ENCODE measurements at places on chromosomes 4 and X. TPM values are rescaled to one million over a fixed set of nuclear protein-coding genes. Genes with fewer than 3 reads are reported as not detected.

DNA sequence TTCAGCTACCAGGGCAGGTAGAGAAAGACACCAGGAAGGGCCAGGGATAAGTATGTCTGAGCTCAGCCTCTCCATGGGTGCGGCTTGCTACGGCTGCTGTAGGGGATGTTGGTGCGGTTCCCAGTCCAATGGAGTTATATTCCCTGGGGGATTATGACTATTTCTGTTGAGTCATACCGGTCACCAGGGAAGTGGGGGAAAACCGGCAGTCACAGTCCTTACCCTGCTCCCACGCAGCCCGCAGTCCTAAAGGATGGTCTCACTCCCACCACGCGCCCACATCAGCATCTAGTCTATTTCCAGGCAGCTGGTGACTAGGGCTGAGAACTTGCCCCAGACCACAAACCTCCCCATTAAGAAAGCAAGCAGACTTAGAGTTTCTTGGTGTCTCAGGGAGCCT is 191.6 kb downstream of the VEGFC start:
- no peaks in the 10 kb centered on the region for H3K27me3 ChIP-seq
- no peak overlapping the region for H3K27ac ChIP-seq
- no peaks in the 10 kb centered on the region for H3K36me3 ChIP-seq
- no peaks in the 10 kb centered on the region for H3K4me1 ChIP-seq

DNA sequence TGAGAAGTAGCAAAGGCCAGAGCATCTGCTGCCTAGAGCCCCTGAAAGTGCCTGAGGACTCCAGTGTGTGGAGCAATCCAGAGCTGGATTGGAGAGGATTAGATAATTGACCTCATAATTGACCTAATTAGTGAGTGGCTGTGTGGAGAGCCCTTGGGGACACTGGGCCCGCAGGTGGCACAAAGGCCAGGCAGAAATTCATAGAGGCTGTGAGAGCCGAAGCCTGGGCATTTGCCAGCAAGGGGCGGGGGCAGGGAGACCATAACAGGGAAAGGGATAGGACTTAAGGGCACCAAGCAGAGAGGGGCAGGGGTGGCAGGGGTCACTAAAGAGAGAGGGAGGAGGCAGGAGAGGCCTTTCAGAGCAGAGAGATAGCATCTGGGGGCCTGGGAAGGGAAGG is 45.3 kb downstream of the EFNB1 start:
- H3K27me3 ChIP-seq, result no peaks in the 10 kb centered on the region
- no peaks in the 10 kb centered on the region for H3K36me3 ChIP-seq
- H3K4me3 ChIP-seq, result no peak overlapping the region
- H3K27ac ChIP-seq, result no peak overlapping the region
- no peak for DNase-seq

DNA sequence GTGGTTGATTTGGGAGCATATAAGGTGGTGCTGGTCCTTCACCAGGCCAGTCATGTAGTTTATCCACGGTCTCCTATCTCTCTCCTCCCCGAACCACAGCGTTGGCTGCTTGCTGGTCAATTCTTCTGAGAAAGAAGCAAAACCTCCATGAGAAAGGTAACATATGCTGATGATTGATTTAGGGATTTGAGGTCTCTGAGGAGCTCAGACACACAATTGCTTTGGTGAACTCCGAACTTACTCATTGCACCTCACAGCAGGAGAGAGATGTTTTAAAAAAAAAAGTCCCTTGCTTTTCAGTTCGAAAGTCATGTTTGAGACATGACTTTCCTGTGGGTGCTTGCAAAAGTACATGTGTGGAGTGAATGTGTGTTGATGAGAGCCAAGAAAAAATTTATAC is 100.2 kb downstream of the TSPAN7 start:
- H3K27ac ChIP-seq, result no peak overlapping the region

- no peaks in the 10 kb centered on the region for H3K4me1 ChIP-seq
- H3K27ac ChIP-seq, result no peak overlapping the region
- no peaks in the 10 kb centered on the region for H3K27me3 ChIP-seq
These were observed 367.4 kb upstream of the ARX start for GRCh38 chrX:25383196-25383595.

- no peak overlapping the region for H3K27ac ChIP-seq
- no peak for DNase-seq
- H3K27me3 ChIP-seq, result no peaks in the 10 kb centered on the region
- no peaks in the 10 kb centered on the region for H3K36me3 ChIP-seq
These were observed 117.6 kb downstream of the STK32B start for GRCh38 chr4:5168891-5169290.

GRCh38 chrX:71195964-71196649 is 26.9 kb upstream of the GJB1 start:
- H3K27me3 ChIP-seq, result no peaks in the 10 kb centered on the region
- no peaks in the 10 kb centered on the region for H3K4me1 ChIP-seq
- H3K27ac ChIP-seq, result no peak overlapping the region
- no peaks in the 10 kb centered on the region for H3K36me3 ChIP-seq
- DNase-seq, result no peak

GRCh38 chr4:147560625-147561024 is 56.6 kb upstream of the TMEM184C start:
- no peak overlapping the region for H3K4me3 ChIP-seq
- H3K27ac ChIP-seq, result no peak overlapping the region
- no peaks in the 10 kb centered on the region for H3K36me3 ChIP-seq
- no peaks in the 10 kb centered on the region for H3K27me3 ChIP-seq
- H3K4me1 ChIP-seq, result no peaks in the 10 kb centered on the region
- DNase-seq, result no peak

DNA sequence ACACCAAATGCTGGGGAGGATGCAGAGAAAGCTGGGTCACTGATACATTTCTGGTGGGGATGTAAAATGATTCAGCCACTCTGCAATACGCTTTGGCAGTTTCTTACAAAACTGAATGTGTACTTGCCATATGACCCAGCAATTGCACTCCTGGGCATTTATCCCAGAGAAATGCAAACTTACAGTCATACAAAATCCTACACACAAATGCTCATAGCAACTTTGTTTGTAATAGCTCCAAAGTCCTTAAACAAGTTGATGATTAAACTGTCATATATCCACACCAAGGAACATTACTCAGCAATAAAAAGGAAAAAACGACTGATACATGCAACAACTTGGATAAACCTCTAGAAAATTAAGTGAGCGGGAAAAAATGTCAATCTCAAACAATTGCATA is 12.3 kb downstream of the MID1 start:
- no peak for DNase-seq
- H3K36me3 ChIP-seq, result no peaks in the 10 kb centered on the region
- no peaks in the 10 kb centered on the region for H3K4me1 ChIP-seq

GRCh38 chr4:38954727-38955126 is 77.5 kb downstream of the TMEM156 start:
- H3K4me1 ChIP-seq, result peaks cover 3% of the 10 kb centered on the region
- H3K36me3 ChIP-seq, result no peaks in the 10 kb centered on the region
- no peak for DNase-seq
- no peak overlapping the region for H3K4me3 ChIP-seq
- H3K27me3 ChIP-seq, result no peaks in the 10 kb centered on the region

- no peak overlapping the region for H3K27ac ChIP-seq
- no peak overlapping the region for H3K4me3 ChIP-seq
- no peak for DNase-seq
- H3K36me3 ChIP-seq, result no peaks in the 10 kb centered on the region
- H3K27me3 ChIP-seq, result no peaks in the 10 kb centered on the region
These were observed 7.0 kb downstream of the CD38 start for GRCh38 chr4:15784959-15785634.

GRCh38 chr4:162793571-162793970 is 373.1 kb downstream of the NAF1 start:
- no peaks in the 10 kb centered on the region for H3K36me3 ChIP-seq
- H3K4me3 ChIP-seq, result no peak overlapping the region
- H3K4me1 ChIP-seq, result no peaks in the 10 kb centered on the region
- no peak overlapping the region for H3K27ac ChIP-seq
- no peaks in the 10 kb centered on the region for H3K27me3 ChIP-seq
- DNase-seq, result no peak

- DNase-seq, result no peak
- H3K4me1 ChIP-seq, result peaks cover 12% of the 10 kb centered on the region
- no peaks in the 10 kb centered on the region for H3K36me3 ChIP-seq
- H3K27me3 ChIP-seq, result no peaks in the 10 kb centered on the region
These were observed 42.1 kb downstream of the ERVMER34-1 start for GRCh38 chr4:52709155-52709554.

DNA sequence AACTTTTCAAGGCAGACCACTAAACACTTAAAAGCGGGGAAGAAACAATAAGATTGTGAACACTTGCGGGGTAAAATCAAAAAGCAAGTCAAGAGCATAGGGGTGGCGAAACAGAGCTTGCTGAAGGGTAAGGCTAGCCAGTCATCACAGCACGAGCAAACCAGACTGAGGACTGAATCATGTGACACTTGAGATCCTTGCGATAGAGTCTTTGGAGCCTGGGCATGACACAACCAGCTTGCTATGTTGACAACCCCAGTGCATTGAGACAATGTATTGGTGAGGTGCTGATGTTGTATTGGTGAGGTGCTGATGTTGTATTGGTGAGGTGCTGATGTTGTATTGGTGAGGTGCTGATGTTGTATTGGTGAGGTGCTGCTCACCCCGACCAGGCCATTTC is 72.3 kb downstream of the SLIT2 start:
- H3K27me3 ChIP-seq, result no peaks in the 10 kb centered on the region
- peak overlapping the region; percentile 27 for H3K27ac ChIP-seq
- no peaks in the 10 kb centered on the region for H3K36me3 ChIP-seq
- H3K4me3 ChIP-seq, result no peak overlapping the region

DNA sequence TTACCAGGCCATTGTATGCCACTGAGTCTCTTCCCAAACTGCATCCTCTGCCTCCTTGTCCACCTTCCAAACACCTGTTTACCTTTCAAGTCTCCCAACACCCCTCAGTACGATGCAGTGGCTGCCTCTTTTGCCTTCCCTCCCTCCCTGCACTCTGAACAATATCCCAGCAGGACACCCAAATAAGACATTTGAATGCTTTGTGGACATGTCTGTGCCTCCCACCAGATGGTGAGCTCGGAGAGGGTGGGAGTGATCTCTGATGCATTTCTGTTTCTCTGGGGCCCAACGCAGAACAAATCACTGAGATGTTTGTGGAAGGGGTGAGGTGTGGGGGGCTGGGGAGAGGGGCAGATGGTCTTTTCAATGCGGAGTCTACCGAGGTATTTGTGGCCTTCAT is 33.4 kb downstream of the PJA1 start:
- no peak overlapping the region for H3K4me3 ChIP-seq
- H3K4me1 ChIP-seq, result no peaks in the 10 kb centered on the region
- H3K36me3 ChIP-seq, result no peaks in the 10 kb centered on the region
- DNase-seq, result no peak

DNA sequence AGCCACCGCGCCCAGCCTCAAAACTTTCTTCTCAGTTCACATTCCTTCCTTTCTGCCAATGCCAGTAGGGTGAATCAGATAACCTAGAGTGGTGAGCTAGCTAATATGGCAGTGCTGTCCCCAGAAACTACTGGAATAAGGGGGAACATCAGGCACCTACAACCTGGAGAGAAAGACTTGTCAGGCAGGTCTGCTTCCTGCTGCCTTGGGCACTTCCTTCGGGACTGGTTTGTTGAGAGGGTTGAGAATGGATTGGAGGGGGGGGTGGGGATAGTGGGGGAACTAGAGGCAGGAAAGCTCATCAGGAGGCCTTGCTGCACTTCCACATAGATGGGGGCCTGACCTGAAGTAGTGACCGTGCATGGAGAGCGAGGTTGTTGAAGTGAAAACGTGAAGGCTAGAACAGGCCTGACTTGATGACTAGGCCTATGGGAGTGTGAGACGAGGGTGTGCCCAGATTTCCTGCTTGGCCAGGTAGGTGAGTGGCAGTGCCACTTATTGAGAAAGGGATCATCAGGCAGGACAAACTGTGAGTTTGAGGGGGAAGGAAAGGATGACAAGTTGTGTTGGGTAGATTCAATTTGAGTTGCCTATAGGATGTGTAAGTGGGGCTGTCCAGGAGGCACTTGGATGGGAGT is 33.4 kb downstream of the SLC25A5 start:
- no peak overlapping the region for H3K27ac ChIP-seq
- H3K4me3 ChIP-seq, result no peak overlapping the region
- H3K4me1 ChIP-seq, result no peaks in the 10 kb centered on the region
- no peaks in the 10 kb centered on the region for H3K36me3 ChIP-seq

- H3K27ac ChIP-seq, result no peak overlapping the region
- H3K27me3 ChIP-seq, result no peaks in the 10 kb centered on the region
- no peaks in the 10 kb centered on the region for H3K36me3 ChIP-seq
- no peak for DNase-seq
- H3K4me3 ChIP-seq, result no peak overlapping the region
These were observed 305.5 kb upstream of the EMCN start for GRCh38 chr4:100823066-100823992.

GRCh38 chr4:28388471-28388870 is 1527.8 kb downstream of the STIM2 start:
- no peak overlapping the region for H3K27ac ChIP-seq
- no peaks in the 10 kb centered on the region for H3K4me1 ChIP-seq
- no peaks in the 10 kb centered on the region for H3K27me3 ChIP-seq
- no peaks in the 10 kb centered on the region for H3K36me3 ChIP-seq
- no peak for DNase-seq
- H3K4me3 ChIP-seq, result no peak overlapping the region

DNA sequence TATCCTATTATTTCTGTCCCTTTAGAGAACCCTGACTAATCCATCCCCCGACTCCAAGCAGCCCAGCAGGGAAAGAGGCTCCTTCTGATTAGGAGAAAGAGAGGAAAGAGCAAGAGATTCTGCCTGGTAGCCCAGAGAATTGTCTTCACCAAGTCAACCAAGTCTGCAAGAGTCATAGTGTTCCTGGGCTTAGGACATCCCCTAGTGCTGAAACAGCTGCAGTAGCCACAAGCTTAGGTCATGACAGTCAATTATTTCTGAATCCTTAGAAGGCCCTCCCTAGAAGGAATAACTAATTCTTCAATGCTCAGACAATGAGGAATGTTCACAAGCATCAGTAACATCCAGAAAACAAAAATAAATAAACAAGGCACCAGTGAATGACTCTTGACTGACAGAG is 480.3 kb upstream of the GRIA3 start:
- H3K4me3 ChIP-seq, result no peak overlapping the region
- DNase-seq, result no peak
- H3K4me1 ChIP-seq, result no peaks in the 10 kb centered on the region
- H3K36me3 ChIP-seq, result no peaks in the 10 kb centered on the region

GRCh38 chr4:88843067-88843685 is 145.5 kb upstream of the NAP1L5 start:
- no peaks in the 10 kb centered on the region for H3K36me3 ChIP-seq
- DNase-seq, result no peak
- no peak overlapping the region for H3K27ac ChIP-seq

- H3K27me3 ChIP-seq, result no peaks in the 10 kb centered on the region
- H3K4me3 ChIP-seq, result peak overlapping the region; percentile 48
- no peaks in the 10 kb centered on the region for H3K36me3 ChIP-seq
- peaks cover 16% of the 10 kb centered on the region for H3K4me1 ChIP-seq
- H3K27ac ChIP-seq, result no peak overlapping the region
These were observed 208.4 kb downstream of the NWD2 start for GRCh38 chr4:37452952-37453280.

GRCh38 chrX:67545036-67545821 is 1.4 kb downstream of the AR start:
- H3K27me3 ChIP-seq, result no peaks in the 10 kb centered on the region
- no peak overlapping the region for H3K27ac ChIP-seq
- no peaks in the 10 kb centered on the region for H3K36me3 ChIP-seq
- no peaks in the 10 kb centered on the region for H3K4me1 ChIP-seq

- H3K4me1 ChIP-seq, result no peaks in the 10 kb centered on the region
- DNase-seq, result no peak
These were observed 97.3 kb downstream of the PALLD start for GRCh38 chr4:168594121-168594520.

- H3K4me1 ChIP-seq, result peaks cover 9% of the 10 kb centered on the region
- H3K27ac ChIP-seq, result no peak overlapping the region
These were observed 160.9 kb downstream of the SMIM20 start for GRCh38 chr4:26074712-26075430.

- H3K4me1 ChIP-seq, result no peaks in the 10 kb centered on the region
- no peak overlapping the region for H3K4me3 ChIP-seq
- no peak for DNase-seq
These were observed 528.6 kb downstream of the IL15 start for GRCh38 chr4:142164767-142165500.

The PPP1R2C gene
- not detected for total RNA-seq

The PAK3 gene
- 26.6 TPM for total RNA-seq

The PCSK1N gene
- total RNA-seq, result 7.6 TPM

The SLC9B1 gene
- 1.5 TPM for total RNA-seq

The EOLA2 gene
- 38.1 TPM for total RNA-seq

Measured in tibial nerve (tissue), 4 donors.